ENCODE measurements at places on chromosomes 3 and 15. TPM values are rescaled to one million over a fixed set of nuclear protein-coding genes. Genes with fewer than 3 reads are reported as not detected.

TRH gene
- polyA plus RNA-seq = not detected

CHCHD6 gene
- polyA plus RNA-seq = 13.8 TPM

GNAT1 gene
- polyA plus RNA-seq = not detected

MST1R gene
- polyA plus RNA-seq = 0.95 TPM

DNA sequence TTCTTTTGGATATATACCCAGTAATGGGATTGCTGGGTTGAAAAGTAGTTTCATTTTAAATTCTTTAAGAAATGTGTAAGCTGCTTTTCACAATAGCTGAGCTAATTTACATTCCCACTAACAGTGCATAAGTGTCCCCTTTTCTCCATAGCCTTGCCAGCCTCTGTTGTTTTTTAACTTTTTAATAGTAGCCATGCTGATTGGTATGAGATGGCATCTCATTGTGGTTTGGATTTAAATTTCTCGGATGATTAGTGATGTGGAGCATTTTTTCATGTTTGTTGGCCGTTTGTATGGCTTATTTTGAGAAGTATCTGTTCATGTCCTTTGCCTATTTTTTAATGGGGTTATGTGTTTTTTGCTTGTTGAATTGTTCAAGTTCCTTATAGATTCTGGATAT is 444.3 kb upstream of the ATP11B start:
- DNase-seq = no peak

GATM gene
- polyA plus RNA-seq = 21.4 TPM

- no peak for DNase-seq
These were observed 3.0 kb upstream of the NECTIN3 start for GRCh38 chr3:111068574-111068973.

ECE2 gene
- polyA plus RNA-seq = not detected

GRCh38 chr3:143240886-143241285 is 121.3 kb downstream of the CHST2 start:
- no peak for DNase-seq

DNA sequence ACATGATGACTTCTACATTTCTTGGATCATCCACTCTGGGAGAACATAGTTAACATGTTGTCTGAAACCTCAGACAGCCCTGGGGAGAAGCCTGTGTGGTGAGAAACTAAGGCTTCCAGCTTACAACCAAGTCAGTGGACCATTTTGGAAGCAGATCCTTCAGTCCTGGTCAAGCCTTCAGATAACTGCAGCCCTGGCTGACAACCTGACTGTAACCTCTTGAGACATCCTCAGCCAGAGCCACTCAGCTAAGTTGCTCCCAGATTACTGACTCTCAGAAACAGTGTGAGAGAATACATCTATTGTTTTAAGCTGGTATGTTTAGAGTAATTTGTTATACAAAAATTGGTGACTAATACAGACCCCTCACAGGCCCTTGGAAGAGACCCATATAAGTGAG is 50.9 kb upstream of the KPNA4 start:
- DNase-seq = no peak

DNA sequence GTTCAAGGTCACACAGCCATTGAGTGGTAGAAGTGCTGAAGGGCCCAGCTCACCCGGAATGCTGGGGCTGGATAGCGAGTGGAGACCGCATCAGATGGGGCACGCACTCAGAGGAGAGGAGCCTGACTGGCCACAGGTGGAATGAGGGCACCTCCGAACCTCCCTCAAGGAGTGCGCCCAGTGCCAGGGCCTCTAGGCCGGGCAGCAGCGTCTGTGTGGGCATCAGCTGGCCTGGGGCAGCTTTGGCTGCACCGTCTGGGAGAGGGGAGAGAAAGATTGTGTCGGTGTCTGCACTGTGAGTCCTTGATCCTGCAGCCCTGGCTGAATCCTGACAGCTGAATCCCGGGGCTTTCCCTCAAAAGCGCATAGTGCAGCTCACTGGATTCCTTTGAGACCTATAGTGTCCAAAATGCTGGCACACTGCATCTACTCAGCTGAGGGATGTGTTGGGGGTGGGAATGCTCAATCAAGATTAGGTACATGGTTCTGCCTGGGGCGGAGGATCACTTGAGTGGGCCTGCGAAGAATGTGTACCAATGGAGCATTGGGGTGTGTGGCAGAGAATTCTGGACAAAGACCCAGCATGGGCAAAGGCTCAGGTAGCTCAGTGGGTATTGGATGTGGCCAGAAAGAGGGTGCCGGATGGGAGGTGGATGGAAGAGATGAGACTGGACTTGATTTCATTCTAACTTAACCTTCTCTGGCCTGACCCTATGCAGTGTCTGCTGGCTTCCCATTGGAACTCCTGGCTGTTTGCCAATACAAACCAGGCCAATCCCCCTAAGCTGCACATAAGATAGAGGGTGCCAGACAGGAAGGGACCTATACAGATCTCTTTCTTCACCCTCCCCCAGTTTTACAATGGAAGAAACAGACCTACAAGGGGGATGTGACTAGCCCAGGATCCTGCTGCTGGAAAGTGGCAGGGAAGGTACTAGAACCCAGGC is 950 bp downstream of the ANKDD1A start:
- DNase-seq = no peak

DNA sequence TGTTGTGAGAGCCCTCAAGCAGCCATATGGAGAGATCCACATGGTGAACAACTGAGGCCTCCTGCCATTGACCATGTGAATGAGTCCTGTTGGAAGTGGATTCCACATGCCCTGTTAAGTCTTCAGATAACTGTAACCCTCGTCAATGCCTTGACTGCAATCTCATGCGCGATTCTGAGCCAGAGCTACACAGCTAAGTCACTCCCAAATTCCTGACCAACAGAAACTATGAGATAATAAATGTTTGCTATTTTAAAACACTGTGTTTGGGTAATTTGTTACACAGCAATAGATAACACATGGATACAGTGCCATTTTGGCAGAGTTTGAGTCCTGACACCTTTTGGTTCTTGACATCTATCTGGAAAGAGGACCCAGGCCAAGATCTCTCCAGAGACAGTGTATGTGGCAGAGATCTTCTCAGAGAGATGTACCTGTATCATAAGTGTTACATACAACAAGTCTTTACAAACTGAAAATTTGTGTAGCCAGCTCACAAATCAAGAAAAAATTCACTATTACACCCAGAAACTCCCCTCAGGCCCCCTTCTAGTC is 34.5 kb upstream of the BNC1 start:
- no peak for DNase-seq

DNA sequence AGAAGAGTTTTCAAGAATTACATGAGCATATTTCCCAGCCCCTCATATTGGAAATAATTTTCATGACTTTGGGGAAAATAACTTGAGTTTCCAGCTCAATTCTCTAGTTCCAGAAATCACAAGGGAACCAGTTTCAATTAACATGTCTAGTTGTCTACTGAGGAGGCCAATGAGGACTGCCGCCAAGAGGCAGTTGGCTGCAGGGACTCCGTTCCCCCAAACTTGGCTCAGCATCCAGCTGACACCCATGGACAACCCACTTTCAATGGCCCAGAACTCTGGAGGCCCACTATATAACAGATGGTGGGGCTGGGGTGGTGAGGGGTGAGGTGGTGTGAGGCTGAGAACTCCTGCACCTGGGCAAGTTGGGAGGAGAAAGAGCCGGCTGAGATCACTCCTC is 86.5 kb upstream of the TNFAIP8L3 start:
- DNase-seq = no peak

GRCh38 chr3:124257336-124257864 is 265.5 kb upstream of the ROPN1 start:
- DNase-seq = no peak

GRCh38 chr3:38823722-38824121 is 7.7 kb upstream of the SCN10A start:
- DNase-seq = no peak

PCCB gene
- polyA plus RNA-seq = 23.9 TPM

ZNF860 gene
- polyA plus RNA-seq = 0.05 TPM

GOLGA8G gene
- polyA plus RNA-seq = not detected

GOLGA6L4 gene
- 0.66 TPM for polyA plus RNA-seq

- no peak for DNase-seq
These were observed 2.5 kb downstream of the UBL7 start for GRCh38 chr15:74458473-74458872.

THRB gene
- 33.3 TPM for polyA plus RNA-seq

GRCh38 chr15:74400313-74400860 is 32.9 kb upstream of the CYP11A1 start:
- no peak for DNase-seq

DNA sequence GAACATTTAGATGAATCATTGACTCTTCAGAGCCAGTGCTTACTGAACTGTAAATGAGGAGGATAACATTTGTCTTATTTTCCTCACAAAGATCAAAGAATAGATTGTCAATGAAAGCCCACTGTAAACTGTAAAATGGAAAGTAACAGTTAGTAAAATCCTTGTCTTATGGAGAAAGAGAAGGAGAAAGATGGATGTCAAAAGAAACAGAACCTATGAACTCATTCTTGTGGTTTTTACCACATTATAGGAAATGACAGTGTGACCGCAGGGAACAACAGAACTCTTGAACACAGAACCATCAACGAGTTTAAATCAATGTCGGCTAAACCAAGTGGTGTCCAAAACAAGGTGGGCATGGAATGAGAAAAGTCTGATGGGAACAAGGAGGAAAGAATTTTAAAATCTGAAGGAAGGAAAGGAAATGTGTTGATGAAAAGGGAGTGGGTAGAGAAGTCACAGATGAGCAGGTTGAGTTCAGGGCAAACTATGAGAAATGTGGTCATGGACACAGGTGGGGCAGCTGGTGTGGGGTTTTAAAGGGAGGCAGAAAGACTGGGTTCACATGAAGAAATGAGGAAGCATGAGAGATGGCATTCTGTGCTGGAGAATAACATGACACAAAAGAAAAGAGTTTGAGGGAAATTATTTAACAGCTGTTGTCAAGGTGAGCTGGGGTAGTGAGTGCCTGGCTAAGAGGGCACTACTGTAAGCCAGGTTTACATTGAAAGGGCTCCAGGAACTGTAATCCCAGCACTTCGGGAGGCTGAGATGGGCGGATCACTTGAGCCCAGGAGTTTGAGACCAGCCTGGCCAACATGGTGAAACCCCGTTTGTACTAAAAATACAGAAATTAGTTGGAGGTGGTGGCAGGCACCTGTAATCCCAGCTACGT is 42.4 kb upstream of the ETV5 start:
- no peak for DNase-seq
